ENCODE measurements at places on chromosomes 3 and 15.

- DNase-seq: no peak
Observed at GRCh38 chr15:83422081-83422480, 25.1 kb upstream of the SH3GL3 start.

DNA sequence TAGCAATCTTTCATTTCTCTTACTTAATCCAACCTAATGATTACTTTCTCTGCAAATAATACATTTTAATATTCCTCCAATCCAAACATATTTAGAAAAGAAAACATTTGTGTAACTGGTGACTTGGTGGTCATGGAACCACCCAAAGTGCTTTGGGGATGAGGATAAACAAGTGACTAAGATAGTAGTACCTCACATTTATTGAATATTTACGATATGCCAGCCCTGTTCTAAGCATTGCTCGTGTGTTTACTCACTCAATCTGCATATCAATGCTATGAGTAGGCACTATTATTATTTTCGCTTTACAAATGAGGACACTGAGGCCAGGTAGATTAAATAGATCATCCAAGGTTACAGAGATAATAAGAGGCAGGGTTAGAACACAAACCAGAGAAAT is 189.5 kb downstream of the SHOX2 start:
- no peak for DNase-seq

DNA sequence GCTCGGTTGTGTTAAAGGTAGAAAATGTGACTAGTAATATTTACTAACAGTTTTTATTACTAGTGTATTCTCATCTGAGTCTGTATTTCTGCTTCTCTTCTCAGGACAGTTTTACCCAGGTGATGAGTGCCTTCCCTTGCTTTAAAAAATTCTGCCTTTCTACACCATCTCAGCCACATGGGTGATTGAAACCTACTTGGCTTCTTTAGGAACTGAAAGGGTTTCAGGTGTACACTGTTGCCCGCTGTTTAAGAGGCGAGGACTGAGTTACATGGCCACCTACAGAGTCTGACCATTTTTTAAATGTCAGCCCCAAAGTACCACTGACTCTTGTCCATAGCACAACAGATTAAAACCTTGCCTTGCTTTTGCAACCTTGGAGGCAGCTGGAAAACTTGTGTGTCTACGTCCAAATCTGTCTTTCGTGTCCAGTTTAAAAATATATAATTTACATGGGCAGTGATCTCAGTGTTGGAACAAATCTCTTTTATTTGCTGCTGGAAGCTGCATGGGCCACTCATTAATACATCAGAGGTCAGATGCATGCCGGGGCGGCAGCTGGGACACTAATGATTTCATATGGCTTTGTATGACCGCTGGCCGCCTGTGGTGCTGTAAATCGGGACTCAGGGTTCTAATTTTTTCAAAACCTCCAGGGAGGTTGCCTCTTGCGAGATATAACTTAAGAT is 44.6 kb downstream of the TRIM71 start:
- no peak for DNase-seq

DNA sequence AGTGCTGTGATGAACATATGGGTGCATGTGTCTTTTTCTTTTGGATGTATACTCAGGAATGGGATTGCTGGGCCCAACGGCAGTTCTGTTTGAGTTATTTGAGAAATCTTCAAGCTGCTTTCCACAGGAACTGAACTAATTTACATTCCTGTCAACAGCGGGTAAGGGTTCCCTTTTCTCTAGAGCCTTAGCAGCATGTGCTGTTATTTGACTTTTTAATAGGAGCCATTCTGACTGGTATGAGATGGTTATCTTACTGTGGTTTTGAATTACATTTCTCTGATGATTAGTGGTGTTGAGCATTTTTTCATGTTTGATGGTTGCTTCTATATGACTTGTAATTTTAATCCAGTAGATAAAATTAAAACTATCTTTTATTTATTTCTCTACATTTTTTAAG is 1168.6 kb upstream of the ALCAM start:
- peak; percentile 65 for DNase-seq

- no peak for DNase-seq
Observed at GRCh38 chr3:186772281-186772694, 11.1 kb upstream of the EIF4A2 start.

DNA sequence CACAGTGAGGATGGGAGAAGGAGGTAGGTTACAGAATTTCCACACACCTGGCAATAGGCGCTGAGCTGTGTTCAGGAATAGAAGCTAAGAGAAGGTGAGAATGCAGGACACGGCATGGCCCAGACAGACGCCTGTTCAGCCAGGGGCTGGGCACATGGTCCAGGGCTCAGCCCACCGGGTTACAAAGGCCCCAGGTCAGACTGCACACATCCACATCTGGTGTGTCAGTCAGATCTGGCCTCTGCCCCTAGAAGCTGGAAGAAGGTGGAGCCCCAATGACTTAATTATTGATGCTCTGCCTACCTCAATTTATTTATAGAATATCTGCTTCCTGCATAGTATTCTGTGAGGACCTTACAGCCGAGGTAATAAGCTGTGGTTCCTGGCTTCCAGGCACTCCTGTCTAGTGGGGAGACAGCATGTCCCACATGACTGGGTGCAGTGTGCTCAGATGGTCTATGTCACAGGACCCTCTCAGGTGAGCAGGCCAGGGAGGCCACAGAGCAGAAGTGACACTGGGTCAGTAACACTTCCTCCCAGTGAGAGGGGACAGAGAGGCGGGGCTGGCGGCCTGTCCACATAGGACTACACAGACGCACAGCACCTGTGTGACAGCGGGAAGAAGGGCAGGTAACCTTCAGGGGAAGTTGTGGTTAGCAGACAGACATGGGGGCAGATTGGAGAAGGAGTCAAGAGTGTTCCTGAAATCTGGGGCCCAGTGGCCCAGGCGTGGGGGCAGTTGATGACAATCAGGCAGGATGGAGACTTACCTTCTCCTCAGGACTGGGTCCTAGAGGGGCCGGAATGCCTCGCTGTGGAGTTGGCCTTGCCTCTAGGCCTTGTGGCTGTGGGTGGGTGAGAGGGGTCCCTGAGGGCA is 38.6 kb upstream of the PLXNA1 start:
- DNase-seq: no peak

- DNase-seq: peak; percentile 49
Observed at GRCh38 chr15:76973362-76973743, 21.6 kb upstream of the PSTPIP1 start.

DNA sequence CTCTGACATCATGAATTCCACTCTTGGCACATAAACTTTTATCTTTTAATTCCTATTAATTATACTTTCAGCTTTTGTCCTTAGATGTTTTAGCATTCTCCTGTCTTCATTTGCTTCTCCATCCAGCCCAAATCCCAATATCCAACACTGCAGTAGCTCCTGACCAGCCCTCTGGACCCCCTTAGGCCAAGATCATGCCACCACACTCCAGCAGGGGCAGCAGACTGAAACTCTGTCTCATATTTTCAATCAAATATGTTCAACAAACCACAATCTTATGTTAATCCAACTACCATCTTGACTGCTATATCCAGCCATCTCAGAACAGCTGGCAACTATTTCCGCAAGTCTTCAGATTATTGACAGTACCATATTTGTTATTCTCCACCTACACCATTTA is 315.8 kb upstream of the ROBO2 start:
- no peak for DNase-seq
